Right ventricle myocardium inferior (tissue), 1 donor: ENCODE measurements at places on chromosomes 7 and 10.

GRCh38 chr7:85573844-85574243, 387.0 kb upstream of the SEMA3D start:
- DNase-seq, result no peak

GRCh38 chr10:110349831-110350230, 45.1 kb upstream of the SMNDC1 start:
- DNase-seq, result no peak

GRCh38 chr7:5232485-5232837, 42.4 kb downstream of the WIPI2 start:
- DNase-seq, result no peak

GRCh38 chr10:49289480-49289879, 9.5 kb upstream of the C10orf71 start:
- DNase-seq, result no peak

DNA sequence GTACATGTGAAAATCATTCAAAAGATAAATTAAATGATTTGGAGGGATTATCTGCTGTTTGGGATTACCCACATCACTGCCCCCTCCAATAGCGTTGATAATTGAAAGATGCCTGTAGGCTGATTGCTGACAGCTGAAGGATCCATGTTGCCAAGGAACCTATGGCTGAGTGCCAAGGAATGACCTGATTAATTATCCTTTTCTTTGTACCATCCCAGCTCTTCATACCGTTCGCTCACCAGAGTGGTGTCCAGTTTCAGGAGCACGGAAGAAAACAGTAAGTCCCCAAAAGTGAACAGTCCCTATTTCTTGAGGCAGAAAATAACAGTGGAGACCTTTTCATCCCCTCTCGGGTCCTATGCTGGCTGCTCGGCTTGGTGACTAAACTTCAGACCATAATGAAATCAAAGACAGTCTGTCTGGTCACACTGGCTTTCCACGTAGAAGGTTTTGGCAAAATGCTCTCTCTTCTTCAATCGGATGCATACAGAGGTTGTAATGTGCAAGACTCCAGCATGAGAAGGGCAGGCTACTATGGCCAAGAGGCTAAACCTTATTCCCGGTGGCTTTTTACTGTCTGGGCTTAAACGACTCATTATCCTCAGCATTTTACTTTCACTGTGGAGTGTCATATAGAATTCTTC, 108.8 kb downstream of the SPAG6 start:
- DNase-seq, result no peak

DNA sequence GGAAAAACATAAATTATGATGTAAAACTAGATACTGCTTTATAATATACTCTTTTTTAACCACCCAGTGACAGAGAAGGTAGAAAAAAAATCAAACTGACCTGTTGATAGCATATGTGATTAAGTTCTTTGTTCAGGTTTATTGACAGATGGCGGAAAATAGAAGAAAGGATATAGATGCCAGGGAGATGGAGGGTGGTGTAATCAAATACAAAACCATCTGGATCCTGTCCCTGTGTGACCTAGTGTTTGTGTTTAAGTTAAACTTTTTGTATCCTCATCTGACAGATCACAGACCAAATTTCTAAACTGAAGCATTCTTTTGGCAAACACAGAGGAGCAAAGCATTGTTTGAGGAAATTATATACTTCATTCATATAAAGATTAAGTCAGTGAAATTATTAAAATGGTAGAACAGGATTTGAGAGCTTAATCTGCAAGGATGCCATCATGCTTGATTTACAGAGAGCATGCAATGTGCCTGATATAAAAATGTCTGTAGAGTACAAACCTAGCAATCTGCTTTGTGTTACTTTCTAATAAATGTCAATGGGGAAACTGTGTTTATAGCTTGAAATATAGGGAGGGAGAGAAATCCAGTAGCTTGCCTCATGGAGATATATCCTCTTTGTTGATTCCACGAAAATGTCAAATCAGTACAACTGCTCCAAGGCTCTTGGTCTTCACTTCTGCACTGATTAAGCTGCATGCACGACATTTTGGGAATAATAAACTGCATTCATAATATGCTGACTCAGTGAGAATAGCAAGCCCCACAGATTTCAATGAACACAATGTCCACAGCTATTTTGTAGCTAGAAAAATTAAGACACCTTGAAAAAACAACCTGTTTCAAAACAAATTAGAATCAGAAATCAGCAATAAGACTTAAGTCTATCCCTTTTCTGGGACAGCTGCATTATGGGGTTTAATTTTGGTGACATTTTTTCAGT, 39.0 kb downstream of the SEM1 start:
- no peak for DNase-seq

DNA sequence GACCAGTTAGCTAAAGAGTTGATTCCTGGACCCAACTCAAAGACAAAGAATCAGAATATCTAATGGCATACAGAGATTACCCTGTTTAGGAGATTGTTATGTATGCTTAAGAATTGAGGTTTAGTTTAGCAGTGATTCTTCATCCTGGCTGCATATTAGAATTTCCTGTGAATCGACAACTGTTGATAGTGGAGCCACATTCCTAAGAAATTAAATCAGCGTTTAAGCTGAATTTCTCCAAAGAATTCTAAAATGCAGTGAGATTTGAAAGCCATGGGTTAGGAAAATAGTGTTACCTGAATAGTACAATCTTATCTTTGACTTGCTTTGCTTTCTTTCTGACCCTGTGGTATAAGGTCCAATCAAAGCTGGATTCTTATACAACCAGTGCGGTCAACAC, 16.4 kb upstream of the FERD3L start:
- no peak for DNase-seq

GRCh38 chr7:25454562-25455041, 226.3 kb upstream of the NPVF start:
- DNase-seq, result peak; percentile 53

- no peak for DNase-seq
Measured at GRCh38 chr7:98810153-98810802, 59.5 kb downstream of the TMEM130 start.

DNA sequence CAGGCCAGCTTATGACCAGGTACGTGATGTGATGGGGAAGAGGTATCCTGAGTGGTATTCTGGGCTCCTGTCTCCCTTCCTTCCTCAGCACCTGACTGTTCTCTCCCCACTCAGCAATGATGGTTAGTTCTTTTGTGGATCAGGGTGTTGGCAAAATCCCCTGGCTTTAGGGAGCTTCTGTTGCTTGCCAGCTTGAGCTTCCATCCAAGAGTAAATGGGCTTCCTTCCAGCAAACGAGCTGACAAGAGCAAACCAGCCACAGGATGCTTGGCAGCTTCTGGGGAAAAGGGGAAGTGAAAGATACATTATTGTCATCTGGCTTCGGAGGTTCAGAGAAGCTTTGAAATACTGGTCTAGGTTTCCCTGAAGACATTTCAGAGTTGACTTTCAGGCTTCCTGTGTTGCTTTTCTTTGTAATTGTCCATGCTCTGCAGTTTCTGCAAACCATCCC, 5.2 kb downstream of the DUSP5 start:
- DNase-seq, result no peak

DNA sequence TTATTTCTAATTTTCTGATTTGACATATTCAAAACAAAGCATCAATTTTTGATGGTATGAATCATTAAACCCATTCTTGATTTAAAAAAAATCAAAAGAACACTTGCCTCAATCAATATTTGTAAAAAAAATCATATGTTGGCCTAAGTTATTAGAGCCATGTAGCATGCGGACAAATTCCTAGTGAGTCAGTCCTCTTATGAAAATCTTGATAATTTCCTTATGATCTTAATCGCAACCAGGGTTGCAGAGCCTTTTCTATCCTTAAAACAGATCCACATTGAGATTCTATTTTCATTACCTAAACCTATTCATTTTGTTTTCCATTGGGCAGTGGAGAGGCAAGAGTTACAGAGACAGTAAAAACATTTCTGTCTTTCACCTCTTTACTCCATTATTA, 203.2 kb downstream of the ARL4A start:
- no peak for DNase-seq

GRCh38 chr7:1948887-1949680, 279.0 kb downstream of the ELFN1 start:
- peak; percentile 68 for DNase-seq

GRCh38 chr10:112379635-112380296, 5.8 kb downstream of the ACSL5 start:
- no peak for DNase-seq

DNA sequence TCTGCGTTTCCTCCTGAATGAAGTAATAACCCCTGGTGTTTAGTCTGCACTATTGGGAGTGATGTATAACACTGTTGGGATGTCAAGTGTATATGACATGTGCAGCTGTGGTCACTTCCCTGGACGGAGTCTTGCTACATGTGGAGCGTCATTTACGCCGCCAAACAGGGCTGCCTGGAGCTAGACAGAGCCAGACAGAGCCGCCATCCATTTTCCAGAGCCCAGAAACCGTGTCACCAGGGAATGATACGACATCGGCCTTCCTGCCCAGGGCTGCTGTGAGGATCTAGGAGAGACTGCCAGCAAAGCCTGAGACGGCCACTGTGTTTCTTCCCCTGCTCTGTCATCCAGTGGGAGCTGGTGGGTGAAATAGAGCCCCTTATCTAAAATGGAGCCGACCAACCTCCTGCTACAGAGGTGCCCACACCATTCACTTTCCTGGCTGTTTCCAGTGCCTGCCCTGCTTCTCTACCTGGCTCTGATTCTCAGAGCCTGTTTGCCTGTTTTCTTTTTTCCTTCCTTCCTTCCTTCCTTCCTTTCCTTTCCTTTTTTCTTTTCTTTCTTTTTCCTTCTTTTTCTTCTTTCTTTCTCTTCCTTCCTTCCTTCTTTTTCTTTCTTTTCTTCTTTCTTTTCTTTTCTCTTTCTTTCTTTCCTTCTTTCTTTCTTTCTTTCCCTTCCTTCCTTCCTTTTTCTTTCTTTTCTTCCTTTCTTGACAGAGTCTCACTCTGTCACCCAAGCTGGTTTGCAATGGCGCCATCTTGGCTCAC, 13.3 kb upstream of the FGFR2 start:
- DNase-seq, result no peak

DNA sequence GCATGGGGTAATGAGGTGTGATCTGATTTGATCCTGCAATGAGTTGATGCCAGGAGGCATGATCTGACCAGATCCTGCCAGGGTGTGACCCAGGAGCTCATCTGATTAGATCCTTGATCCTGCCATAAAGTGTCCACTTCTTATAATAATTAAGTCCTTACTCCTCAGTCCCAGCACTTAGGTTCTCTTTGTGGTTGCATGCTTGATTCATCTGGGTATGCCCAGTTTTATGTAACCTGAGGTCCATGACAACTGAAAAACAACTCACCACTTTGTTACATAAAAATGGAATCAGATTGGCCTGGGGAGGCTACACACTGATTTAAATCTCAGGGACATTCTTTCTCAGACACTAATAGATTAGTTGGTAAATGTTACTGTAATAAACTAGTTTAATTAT, 19.1 kb downstream of the ACADSB start:
- DNase-seq, result no peak

- DNase-seq, result peak; percentile 88
Measured at GRCh38 chr10:100370714-100371481, 23.9 kb downstream of the SCD start.

- no peak for DNase-seq
Measured at GRCh38 chr7:90061077-90061476, 93.2 kb upstream of the STEAP1 start.

- DNase-seq, result no peak
Measured at GRCh38 chr10:69372126-69372980, 44.4 kb downstream of the TACR2 start.

DNA sequence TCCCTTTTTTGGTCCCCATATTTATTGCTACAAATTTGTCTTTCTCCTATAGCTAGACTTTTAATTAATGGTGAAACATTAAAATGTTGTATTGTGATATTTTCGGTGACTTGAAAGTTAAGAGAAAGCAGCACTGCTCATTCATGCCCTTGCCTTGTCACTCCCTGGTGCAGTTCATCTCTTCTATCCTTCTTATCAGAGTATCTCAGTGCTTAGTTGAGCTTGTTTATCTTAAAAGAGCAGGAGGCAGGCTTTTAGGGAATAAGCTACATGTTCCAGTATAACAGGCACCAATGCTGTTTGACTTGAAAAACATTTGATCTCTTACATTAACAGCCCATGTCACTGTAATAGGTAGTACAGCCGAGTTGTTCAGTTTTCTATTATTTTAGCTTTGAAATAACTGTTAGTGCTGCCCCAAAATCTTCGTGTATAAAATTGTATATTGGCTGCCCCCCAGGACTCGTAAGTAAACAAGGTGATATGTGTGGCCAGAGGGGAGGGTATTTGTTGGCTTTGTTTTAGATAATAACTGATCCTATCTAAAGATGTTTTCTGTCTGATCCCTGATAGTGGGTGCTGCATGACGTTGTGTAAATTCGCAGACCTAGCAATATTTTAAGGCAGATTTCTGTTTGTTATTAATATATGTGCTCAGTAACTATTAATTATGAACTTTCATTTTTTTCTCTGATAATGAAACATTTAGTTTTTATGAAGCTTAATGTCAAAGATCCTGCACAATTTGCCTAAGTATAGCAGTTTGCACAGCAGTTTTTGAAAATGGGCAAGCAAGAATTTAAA, 96.5 kb downstream of the BTRC start:
- DNase-seq, result no peak

GRCh38 chr10:34319197-34319846, 495.8 kb downstream of the PARD3 start:
- no peak for DNase-seq

GRCh38 chr10:117391436-117392205, 16.4 kb upstream of the PDZD8 start:
- no peak for DNase-seq

GRCh38 chr7:103912891-103913605, 76.4 kb downstream of the RELN start:
- no peak for DNase-seq

DNA sequence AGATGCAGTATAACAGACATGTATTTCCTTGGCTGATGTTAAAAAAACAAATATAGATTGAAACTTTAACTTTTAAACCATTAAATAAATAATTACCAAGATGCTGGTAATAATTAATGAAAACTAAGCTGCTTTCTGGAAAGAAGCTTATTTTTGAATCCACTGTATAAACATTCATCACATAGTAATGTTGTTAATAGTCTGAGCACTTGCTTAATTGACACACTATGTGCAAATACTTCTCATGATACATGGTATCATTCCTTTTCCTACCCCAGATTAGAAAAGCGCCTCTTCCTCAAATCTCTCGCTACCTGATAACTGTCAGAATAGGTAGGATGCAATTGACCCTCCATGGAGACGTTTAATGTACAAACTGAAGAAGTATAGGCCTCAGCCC, 15.0 kb upstream of the COL28A1 start:
- no peak for DNase-seq

DNA sequence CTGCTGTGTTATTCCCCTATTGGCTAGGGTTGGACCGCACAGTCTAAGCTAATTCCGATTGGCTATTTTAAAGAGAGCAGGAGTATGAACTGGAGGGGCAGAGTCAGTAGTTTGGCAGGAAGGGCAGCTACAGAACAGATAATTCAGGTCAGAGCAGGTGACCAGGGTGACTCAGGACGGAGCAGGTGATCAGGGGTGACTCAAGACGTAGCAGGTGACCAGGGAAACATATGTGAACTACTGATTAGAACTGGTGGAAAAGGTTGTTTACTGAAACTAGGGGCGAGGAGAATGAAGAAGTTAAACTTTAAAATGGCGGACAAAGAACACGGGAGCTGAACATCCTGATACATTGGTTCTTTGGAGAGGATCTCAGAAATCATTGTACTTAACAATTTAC, 102.3 kb downstream of the CCDC7 start:
- no peak for DNase-seq
